ENCODE measurements at places on chromosomes 16 and 17. TPM values are rescaled to one million over a fixed set of nuclear protein-coding genes. Genes with fewer than 3 reads are reported as not detected.

DNA sequence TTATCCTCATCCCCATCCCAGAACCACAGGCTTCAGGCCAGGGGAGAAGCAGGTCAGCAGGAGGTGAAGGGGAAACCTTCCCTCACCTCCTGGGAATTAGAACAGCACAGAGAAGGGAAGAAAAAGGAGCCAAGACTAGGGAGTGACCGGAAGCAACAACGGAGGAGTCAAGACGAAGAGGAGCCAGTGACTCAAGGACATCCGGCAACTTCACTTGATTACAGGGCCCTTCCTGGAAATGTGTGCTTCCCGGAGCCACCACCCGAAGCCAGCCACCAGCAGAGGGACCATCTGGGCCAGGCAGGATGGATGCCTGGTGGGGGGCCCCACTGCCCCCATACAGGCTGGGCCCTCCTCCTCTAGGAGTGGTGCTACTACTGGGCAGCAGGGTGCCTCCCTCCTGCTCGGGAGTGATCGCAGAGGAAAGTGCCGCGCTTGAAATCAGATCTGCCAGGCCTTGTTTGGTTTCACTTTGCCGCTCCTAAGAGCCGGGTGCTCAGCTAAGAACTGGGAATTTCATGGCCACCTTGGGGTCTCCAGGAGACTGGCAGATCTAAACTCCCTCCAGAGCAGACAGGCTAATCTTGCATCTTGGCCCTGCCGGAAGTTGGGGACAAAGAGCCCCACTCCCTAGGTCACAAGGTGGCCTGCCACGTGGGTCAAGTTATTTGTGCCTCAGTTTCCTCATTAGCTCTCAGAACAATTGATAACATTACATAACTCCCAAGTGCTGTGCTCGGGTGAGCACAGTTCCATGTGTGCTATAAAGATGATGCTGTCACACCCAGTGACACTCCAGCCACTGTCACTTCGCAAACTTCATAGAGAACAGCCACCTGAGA, 6.6 kb downstream of the CDC42EP4 start:
- no peak for DNase-seq

DNA sequence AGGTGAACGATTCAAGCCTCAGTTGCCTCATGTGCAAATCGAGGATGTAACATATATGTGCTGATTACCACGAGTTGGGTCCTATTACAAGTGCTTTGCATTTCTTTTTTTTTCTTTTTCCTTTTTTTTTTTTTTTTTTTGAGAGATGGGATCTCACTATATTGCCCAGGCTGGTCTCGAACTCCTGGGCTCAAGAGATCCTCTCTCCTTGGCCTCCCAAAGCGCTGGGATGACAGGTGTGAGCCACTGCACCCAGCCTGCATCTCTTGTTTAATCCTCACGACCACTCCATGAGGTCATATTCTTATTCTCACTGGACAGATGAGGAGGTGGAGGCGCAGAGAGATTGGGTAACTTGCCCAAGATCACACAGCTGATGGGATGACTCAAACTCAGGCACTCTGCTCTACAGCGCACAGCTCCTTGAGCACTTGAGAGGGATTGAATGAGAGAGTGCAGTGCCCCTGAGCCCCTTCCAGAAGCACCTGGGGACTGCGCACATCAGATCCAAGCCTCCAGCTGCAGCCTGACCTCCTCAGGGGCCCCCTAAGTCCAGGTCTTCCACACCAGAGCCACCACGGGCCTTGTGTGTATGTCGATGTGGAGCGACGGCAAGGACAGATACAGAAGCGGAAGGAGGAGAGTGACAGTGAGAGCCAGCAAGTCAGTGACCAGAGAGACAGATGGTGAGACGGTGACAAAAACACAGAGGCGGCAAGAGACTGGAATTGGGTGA, 4.9 kb downstream of the STX1B start:
- DNase-seq, result no peak

The PHF12 gene
- 42.8 TPM for total RNA-seq

The KRT14 gene
- 82.1 TPM for total RNA-seq

The SYT17 gene
- total RNA-seq, result 8.2 TPM

Data from sciatic nerve (tissue), 2 donors.